Heart right ventricle (tissue), 16 donors: ENCODE measurements at places on chromosomes 7 and 10. TPM values are rescaled to one million over a fixed set of nuclear protein-coding genes. Genes with fewer than 3 reads are reported as not detected.

The CUZD1 gene
- total RNA-seq = 0.26 TPM

The MNX1 gene
- total RNA-seq = not detected

DNA sequence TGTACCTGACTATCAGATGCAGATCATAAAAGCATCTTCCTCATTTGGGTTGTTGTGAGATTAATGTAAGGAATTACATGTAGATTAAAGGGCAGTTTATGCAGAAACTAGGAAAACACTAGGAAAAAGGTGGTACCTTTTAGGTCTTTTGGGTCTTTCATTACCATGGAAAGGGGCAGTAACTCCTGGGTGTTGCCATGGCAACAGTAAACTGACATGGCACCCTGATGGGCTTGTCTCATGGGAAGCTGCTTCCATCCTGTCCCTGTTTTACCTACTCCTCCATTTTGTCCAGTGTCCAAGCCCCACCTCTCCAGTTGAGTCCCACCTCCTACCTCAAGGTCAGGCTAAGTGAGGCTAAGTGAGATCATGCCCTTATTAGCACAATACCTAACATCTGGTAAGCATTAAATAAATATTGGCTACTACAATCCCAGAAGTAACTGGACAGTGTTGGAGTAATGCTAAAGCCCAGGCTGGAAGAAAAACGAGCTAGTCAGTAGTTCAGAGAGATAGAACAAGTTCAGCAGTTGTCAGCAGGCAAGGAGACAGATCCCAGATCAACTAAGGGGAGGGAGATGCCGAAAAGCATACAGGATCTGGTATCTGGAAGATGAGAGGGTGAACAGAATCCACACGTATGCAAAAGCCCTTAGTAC is 240.0 kb upstream of the AUTS2 start:
- DNase-seq = peak; percentile 11

The TRIM73 gene
- total RNA-seq = 2.2 TPM

The ZFYVE27 gene
- total RNA-seq = 12.6 TPM

- no peak for DNase-seq
Measured at GRCh38 chr10:511849-512191, 177.6 kb downstream of the DIP2C start.

DNA sequence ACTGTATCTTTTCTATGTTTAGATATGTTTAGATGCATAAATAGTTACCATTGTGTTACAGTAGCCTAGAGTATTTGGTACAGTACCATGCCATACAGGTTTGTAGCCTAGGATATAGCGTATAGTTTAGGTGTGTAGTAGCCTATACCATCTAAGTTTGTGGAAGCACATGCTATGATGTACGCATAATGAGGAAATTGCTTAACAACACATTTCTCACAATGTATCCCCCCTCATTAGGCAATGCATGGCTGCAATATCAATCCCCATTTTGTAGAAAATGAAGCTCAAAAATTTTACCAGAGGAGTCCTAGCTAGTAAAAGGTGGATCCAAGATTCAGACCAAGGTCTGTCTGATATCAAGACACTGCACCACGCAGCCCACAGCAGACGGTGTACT is 376.4 kb upstream of the NFE2L3 start:
- no peak for DNase-seq

DNA sequence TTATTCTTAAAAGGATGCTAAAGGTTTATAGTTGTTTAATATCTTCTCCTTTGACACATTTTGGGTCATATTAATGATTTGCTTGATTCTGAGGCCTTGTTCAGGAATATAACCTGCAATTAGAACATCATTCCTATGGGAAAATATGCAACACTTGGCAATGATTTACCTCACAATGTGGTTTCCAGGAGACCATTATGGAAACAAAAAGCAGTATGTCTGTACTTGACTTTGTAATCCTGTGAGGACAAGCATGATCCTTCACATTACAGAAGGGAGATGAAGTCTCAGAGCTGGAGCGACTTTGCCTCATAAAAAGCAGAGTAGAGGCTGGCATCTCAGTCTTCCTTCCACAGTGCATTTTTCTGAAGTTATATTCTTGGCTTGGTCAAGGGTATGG is 57.0 kb upstream of the CDCA7L start:
- no peak for DNase-seq

- DNase-seq = peak; percentile 9
Measured at GRCh38 chr7:338295-339061, 48.5 kb downstream of the FOXL3 start.
